ENCODE measurements at places on chromosomes 1 and 21.

DNA sequence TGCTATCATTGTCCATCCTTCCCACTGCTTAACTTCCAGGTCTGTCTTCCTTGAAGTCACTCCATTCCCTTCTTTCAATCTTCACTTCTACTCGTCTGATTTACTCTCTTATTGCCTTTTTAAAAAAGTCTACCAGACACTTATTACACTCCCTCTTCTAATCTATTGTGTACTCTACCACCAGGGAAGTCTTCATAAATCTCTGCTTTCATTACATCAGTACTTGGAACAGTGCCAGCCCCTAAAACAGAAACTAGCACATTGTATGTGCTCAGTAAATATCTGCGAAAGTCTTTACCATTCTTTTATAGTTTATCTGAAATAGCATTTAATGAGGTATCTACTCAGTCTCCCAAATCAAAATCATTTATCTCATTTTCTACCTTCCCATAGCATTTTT lies 236.4 kb downstream of the USH2A start:
- DNase-seq: no peak

DNA sequence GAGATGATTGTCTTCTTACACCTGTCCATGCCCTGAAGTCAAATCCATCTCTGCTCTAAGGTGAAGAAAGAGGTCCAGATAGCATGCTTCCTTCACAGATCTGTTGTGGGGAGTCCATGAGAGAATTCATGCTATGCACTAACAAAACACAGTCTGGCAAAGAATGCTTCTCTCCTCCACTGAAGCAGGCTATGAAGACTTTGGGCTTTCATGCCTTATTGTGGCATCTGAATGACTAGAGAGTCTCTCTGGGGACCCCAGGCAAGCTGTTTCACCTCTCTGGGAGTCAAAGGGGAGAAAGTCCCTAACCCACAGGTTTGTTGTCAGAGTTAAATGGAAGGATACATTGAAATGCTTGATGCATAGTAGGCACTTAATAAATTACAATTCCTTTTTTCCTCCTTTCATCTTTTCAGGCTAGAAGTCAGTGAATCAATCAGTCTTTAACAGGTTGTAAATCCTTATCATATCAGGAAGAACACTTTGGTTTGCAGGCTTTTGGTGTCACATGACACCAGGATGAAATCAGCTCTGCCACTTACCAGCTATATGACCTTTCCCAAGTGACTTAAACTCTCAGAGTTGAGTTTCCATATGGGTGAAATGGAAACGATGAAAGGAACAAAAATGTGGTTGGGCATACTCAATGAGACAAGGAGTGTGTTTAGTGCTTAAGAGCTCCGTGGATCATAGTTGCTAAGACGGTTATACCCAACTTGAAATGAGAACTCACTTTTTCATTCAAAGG lies 200.1 kb upstream of the DAB1 start:
- no peak for DNase-seq

DNA sequence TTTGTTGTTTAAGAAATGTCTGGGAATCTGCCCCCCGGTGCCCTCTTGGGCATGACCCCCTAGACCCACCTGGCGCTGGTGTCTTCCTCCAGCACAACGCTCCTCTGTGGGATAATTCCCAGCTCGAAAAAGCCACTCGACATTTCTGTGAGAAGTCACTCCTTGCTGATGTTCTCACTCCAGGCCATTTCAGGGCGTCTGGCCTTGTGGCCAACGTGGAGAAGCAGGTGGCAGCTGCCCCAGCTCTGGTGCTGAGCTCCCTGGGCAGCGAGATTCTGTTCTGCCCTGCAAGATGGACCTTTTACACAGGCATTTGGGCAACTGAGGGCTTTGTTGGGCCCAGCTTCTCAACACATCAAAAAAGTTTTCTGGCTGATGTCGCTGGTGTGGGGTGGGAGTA lies 147.7 kb upstream of the WNT4 start:
- no peak for DNase-seq

DNA sequence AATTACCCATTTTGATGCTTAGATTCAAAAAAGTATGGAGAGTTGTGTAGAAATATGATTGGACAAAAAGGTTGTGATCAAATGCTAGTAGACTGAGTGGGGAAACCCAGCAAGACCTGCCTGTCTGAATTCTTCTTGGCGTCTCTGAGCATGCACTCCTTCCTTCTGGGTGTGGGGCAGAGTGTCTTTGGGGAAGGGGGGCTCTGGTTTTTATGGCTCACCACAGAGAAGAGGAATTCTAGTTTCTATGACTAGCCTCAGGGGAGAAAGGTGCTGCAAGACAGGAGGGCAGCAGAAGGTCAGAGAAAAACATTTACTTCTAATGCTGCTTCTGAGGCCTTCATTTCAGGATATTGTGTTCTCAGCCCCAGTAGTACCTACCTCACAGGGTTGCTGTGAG lies 33.9 kb upstream of the PIGC start:
- no peak for DNase-seq

DNA sequence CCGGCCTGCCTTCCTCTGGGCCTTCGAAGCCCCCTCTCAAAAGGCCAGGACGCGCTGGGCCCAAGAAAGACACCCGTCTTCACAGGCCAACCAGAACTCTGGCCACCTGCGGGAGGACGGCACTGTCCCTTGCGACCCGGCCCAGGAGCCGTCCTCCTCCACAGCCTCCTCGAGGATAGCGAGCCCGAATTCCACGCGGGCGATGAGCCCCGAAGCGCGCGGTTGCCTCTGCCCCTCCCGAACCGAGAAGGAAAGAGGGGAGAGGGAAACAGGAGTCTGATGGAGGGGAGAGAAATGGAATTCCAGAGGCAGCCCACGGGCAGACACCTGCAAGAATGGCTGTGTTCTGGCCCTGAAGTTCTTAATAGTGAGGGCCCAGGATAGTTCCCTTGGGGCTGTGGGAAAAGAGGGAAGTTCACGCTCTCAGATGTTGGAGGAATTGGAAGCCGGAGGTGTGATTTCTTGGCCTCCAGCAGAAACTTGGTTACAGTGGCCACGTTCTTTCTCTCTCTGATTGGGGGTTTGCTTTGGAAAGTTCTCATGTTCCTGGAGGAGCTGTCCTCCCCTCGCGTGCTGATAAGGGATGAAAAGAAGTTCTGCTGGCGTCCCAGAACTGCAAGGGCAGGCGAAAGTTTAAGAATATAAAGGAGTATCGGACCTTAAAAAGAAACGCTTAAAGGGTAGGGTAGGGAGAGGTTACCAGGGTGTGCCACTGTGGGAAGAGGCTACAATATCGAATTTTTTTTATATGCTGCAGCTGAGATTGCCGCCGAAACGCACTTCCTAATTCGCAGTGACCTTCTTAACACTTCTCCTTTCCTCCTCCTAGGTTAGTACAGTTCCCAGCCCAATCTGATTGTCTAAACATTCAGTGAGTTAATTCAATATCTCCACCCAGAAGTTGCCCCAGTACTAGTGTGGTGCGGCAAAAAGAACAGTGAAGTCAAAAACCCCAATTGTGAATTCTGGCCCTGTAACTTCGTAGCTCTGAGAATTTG lies 5.8 kb upstream of the SLC44A5 start:
- no peak for DNase-seq

- DNase-seq: no peak
Measured at GRCh38 chr1:156814571-156815260, 1.9 kb downstream of the SH2D2A start.

DNA sequence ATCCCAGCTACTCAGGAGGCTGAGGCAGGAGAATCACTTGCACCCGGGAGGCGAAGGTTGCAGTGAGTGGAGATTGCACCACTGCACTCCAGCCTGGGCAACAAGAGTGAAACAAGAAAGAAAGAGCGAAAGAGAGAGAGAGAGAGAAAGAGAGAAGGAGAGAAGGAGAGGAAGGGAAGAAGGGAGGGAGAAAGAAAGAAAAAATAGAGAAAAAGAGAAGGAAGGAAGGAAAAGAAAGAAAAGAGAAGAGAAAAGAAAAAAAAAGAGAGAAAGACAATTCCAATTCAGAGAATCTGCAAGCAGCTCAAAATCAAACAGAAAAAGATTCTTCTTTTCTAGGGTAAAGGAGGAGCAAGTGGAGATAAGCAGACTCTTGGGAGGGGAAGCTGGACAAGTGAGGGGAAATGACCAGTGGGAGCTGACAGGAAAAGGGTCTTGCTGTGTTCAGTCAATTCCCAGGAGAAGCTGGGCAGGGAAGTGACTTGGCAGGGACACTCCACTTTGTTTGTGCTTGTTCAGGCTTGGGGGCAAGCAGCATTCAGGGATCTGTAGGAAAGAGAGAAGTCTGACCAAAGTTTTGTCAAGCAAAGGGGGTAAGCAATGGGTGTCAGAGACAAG lies 3.6 kb upstream of the CAPN2 start:
- DNase-seq: no peak

GRCh38 chr1:203126151-203126865 lies 1.2 kb upstream of the ADORA1 start:
- no peak for DNase-seq

DNA sequence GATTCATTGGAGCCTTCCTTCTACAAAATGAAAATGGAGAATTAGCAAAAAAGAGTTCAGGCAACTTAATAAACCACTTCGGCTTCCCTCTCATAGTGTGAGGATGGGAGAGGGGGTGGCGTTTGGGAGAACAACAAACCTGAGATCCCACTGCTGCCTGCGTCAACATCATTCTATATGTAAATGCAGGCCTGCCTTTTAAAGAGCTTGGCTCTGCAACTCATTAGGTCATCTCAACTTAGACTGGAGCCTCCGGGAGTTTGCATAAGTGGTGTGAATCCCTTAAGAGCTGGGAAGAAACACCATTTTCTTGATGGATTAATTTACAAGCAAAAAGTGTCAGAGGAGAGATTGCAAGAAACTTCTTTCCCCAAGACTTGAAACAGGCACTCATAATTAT lies 127.6 kb upstream of the DAB1 start:
- DNase-seq: no peak

DNA sequence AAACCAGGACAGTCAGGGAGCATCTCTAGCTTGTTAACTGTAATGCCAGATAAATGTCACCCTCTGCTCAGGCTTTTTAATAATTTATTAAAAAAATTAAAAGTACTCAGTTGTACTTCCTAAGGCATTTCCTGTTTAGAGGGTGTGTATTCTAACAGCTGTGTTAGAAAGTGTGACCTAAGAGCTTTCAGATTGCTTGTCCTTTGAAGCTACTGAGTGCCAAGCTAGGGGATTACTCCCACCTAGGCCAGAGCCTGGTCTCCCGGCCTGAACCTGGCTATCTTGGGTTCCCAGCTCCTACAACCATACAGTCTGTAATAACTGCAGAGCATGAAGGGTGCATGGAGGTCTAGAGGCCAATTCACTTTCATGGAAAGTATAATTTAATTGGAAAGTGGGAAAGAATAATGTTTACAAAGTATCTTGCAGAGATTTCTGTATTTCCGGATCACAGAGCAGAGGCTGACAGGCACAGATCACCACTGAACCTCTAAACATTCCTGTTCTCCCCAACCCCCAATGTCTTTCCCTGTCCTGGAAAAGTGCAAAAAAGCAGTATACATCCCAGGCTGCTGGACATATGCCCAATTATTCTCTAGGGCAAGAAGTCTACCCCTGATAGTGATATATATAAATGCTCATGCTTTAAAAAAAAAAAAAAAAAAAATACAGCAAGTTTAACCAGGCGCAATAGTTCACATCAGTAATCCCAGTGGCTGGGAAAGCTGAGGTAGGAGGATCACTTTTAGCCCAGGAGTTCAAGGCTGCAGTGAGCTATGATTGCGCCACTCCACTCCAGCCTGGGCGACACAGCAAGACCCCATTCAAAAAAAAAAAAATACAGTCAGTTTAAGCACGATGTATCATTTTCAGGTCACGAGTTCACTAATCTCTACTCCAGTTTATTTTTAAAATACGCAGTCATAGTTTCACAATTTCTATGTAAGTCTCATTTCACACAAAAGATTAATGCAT lies 36.7 kb upstream of the RAP1A start:
- no peak for DNase-seq

GRCh38 chr1:116508085-116508983 lies 62.5 kb downstream of the CD58 start:
- DNase-seq: no peak

DNA sequence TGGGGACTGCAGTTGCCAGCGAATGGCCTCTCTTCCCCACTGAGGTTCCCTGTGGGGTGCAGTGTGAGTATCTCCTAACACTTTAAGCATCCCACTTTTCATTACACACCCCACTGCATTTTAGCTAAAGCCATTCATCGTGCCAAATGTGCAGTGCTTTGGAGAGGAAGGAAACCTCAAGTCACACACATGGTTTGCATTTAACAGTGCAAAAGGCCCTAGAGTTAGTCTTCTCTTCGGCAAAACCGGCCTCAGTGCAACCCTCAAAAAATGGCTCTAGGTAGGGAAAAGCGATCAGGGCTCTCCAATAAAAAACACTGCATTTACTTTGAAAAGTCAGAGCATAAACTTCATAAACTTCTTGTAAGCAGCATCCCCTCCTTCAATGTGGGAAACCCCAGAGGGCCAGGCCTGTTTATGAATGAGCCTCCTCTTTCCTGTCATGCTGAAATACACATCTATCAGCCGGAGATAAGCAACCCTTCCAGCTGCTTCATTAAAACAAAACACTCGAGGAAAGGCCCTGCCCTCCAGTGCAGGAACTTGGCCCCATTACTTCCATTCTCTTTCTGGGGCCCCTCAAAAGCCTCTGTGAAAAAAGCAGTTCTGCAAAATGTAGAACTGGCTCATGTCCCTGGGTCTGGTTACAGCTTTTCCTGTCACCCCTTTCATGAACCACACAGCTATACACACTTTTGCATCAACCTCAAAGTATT lies 184.0 kb downstream of the CDC7 start:
- DNase-seq: no peak

DNA sequence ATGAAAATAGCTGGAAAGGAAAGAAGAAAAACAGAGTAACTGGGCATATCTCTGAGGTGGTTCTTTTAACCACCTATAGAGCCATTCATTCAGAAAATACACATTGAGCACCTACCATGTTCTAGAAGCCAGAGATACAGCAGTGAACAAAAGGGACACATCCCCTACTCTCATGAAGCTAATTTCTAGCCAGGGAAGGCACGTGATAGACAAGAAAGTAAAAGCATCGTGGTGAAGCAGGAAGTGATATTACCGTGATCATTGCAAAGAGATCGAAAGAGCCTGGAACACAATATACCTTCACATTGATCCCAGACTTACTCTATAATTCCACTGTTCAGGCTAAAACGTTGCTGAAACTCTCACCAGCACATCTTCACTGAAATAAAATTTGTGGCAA lies 76.0 kb downstream of the TIAM1 start:
- DNase-seq: no peak

GRCh38 chr1:34946211-34946610 lies 16.8 kb upstream of the DLGAP3 start:
- no peak for DNase-seq

- DNase-seq: no peak
Measured at GRCh38 chr1:201734786-201735185, 94.2 kb upstream of the IPO9 start.

GRCh38 chr1:28518000-28518744 lies 12.3 kb downstream of the RCC1 start:
- DNase-seq: no peak

All from cortex of kidney (tissue), 1 donor.